HCEC 1CT (cell line): ENCODE measurements at places on chromosomes 6 and 20.

DNA sequence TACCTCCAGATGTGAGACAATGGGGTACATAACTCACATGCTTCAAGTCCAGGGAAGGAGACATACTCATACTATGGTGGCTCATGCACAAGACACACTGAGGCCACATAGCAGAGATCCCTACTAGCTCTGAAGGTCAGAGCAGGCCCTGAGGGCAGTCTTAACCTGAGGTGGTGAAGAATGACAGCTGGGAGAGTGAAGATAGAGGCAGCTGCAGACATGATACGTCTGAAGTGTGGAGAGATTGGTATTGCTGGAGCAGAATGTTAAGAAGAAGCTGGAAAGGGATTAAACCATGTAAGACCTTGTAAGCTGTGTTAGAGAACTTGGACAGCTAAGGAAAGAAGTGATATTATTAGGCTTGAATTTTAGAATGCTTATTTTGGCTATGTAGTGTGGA, 32.9 kb downstream of the PGM3 start:
- no peak for DNase-seq

- DNase-seq: peak; percentile 36
These were observed 195.5 kb downstream of the EPM2A start for GRCh38 chr6:145539831-145540230.

GRCh38 chr6:6971369-6971768, 136.4 kb upstream of the RREB1 start:
- DNase-seq: no peak

- no peak for DNase-seq
These were observed 87.0 kb upstream of the SUPT3H start for GRCh38 chr6:45464685-45465084.

DNA sequence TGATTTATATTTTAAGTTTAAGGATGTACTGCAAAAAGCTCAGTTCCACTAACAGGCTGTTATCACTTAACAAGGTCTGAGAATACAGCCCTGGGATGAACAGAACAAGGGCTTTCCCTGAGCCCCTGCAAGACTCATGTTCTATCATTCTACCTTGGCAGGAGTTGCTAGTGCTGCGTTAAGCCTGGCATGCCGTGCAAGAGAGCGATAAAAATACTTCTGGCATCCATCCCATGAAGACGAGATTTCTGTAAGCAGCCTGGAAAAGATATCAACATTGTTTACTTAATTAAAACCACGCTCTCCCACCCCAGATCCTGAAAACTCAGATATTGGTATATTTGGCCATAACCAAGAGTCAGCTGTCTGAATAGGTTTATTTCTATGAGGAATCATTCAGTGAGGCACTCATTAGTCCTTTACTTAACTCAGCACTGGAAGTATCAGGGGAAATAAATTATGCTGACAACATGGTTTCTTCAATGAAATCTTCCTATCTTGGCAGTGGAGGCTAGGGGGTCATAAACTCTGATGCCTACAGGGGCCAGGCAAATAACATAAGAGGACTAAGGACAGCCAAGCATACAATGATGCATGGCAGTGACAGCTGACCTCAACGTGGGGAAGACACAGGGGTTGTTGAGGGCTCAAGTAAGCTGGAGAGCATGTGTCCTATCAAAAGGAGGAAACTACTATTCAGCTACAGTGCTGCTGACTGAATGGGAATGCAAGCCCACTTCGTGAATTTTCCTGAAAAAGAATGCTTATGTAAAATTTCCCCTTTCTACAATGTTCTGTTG, 37.6 kb upstream of the LYRM2 start:
- DNase-seq: no peak

GRCh38 chr6:14020551-14020950, 95.8 kb downstream of the RNF182 start:
- no peak for DNase-seq

DNA sequence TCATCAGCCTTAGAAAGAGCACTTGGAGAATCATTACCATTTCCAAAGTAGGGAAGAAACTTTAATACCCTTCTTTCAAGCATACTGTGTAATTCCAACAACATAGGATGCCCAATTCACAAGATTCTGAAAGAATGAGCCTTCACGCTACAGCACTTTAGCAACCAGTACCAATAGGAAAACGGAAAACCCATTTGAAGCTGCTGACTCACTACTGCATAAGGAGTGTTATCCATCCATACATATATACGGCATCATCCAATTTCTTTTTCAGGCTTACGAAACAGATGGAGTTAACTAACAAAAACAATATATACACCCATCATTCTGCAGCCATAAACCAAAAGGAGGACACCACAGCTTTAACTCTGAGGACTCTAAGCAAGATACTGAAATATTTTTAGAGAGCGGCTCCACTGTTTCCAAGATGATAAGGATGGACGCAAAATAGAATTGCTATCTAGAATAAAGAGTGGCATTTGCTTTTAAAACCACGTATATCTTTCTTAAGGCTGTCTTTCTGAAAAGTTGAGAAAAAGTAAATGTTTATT, 24.9 kb downstream of the FYN start:
- no peak for DNase-seq

DNA sequence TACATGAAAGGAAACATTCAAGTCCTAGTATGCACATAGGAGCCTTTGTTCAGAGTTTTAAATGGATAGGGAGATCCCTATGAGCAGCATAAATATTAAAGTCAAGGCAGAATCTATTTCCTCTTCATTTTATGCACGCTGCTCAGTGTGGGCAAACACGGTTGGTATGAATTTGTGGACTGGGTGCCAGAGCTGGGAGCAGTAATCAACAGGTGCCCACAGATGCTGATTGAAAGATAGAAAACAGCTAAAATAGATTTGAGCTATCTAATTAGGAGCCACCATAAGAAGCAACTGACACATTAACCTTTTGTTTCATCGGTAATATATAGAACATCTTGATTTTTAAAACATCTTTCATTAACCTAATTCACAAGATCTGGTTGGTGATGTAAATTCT, 175.5 kb downstream of the EYS start:
- no peak for DNase-seq

DNA sequence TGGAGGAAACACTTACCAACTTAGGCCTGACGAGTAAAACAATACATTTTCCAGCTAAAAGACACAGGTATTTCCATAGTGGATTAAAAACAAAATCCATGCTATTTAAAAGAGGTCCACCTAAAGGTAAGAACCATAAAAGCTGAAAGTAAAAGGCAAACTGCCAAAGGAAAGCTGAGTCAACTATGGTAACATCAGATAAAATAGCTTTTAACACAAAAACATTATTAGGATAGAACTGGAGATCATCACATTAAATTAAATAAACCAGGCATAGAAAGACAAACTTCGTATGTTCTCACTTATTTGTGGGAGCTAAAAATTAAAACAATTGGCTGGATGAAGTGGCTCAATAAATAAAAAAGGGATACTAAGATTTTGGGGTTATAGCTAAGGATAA, 166.8 kb upstream of the SLC22A16 start:
- DNase-seq: no peak

- DNase-seq: peak; percentile 25
These were observed 55.7 kb upstream of the FERMT1 start for GRCh38 chr20:6178537-6178936.

DNA sequence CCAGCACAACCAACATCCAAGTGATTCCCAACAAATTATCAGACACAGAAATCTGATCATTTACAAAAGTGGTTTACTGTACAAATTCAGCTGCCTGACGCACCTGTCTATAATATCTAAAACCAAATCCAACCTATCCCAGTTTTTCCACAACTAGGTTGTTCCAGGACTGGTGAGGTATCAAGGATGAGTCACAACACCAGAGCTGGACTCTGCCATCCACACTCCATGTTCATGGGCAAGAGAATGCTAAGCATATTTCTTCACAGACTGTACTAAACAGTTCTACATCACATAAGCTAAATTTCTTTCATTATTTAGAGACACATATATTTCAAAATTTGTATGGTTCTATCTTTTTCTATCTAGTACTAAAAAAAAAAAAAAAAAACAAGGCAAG, 141.6 kb downstream of the BTBD9 start:
- no peak for DNase-seq

DNA sequence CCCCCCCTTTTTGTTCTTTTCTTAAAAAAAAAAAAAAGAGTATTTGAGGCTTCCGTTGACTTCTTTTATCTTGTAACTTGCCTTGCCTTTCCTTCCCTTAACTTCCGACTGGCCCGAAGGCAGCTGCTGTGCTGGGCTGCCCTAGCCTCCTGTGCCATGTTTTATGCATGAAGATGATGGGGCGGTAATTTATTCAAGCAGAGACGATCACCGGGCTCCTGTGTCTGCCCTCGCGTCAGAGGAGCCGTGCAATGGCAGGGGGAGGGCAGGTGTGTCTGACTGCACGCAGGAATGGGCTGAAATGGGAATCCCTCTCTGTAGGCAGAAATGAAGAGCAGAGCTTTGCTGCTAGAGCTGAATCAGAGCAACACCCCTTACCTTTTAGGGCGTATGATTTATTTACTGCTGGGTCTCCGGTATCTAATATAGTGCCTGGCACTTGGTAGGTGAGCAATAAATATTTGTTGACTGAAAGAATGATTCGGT, 106.3 kb upstream of the RIPOR2 start:
- DNase-seq: no peak

DNA sequence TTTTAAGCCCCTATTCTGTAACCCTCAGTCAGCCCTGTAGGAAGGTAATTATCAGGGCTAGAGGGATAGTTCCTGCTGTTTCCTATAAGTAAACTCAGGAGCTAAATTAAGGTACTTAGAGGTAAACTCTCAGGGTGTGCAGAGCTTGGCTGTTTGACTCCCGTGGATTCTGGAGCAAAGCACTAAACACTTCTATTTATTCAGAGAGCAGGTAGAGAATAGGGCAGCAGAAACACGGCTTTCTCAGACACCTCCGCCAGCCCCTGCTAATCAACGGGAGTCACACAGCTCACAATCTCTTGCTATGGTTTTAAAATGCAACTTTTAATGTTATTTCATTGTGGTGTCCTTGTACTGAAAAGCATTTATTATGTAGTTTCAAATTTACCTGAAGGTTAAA, 21.8 kb downstream of the PRKN start:
- DNase-seq: no peak

DNA sequence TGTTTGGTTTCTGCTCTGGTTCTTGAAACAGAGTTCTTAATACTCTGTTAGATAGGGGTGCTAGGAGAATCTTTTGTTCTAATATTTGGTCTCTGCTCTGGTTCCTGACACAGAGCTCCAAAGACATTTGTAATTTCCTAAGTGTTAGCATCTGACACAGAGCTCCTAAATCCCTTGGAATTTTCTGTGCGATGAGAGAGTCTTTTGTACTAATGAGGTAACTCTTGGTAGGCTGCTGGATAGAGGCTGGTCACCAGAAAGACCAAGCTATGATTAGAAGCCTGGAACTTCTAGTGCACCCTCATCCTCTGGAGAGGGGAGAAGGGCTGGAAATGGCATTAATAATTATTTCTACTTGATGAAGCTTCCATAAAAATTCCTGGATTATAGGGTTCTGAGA, 7.7 kb upstream of the CD109 start:
- DNase-seq: no peak

DNA sequence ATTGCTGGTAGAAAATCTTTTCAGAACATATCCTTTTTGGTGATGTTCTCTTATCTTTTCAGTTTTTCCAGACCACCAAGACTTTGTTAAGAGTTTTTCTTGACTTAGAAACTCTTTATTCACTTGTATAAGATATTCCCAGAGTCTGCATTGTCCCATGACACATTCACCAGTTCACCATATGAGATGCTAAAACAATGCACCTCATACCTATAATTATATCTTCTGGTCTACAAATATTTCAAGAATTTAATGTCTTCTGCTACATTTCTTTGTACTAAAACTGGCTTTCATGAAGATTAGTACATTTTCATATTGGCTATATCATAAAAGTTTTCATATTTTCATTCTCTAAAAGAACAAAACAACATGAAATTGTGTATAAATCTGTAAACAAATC, 111.3 kb downstream of the ADGRG6 start:
- peak; percentile 34 for DNase-seq

GRCh38 chr6:4402477-4402976, 267.2 kb upstream of the ECI2 start:
- DNase-seq: peak; percentile 92

DNA sequence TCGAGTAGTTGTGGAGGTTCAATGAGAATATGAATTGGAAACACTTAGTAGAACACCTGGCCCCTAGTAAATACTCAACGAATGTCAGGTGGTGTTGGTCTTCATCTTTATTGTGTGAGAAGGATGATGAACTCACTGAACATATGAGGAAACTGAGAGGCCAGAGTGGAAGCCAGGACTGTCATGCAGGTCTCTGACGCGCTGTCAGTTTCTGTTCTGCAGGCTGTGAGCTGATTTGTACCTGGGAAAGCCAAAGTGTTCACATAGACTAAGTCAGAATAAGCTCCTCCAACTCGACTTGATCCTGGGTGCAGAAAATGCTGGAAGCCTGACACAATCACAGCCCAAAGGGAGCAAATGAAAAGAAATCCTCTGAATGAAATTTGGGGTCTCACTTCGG, 222.2 kb downstream of the LY86 start:
- no peak for DNase-seq

- DNase-seq: no peak
These were observed 32.3 kb downstream of the UST start for GRCh38 chr6:148779142-148779562.

- no peak for DNase-seq
These were observed 80.5 kb downstream of the TNFRSF21 start for GRCh38 chr6:47229255-47229654.

- DNase-seq: peak; percentile 45
These were observed 81.3 kb upstream of the CCDC28A start for GRCh38 chr6:138692058-138692977.

GRCh38 chr6:158230967-158231550, 62.9 kb downstream of the GTF2H5 start:
- DNase-seq: no peak

DNA sequence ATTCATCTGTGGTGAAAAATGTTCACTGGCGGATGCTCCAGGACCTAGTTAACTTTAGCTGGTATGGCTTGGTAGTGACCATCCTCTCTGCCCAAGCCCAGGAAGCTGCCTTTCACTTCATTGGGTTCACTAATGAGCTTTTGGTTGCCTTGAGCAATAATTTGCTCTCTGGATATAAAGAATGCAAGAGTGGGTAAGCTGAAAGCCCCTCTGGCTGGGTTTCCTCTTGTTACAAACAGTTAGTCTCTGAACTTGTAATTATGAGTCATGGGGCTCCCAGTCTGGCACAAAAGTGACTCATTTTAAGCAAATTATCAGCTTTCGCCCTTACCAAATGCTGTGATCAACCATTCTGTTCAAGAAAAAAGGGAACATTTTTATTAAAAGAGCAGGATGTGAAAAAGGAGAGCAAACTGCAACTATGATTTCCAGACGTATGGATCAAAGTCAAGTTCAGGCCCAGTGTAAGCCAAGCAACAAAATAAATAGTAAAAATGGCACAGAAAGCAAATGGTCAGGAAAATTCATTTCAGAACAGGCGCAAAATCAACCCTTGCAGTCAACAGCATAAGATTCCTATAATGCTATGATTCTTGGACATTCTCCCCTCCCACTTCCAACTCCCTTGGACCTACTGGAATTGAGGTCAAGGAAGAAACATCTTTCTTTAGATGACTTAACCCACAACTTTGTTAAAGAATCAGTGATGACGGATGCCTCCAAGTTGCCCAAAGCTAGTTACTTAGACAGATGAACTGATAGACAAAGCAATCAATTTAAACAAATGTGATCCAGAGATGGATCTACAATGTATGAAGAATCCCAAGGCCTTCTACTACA, 130.0 kb upstream of the KCNK16 start:
- no peak for DNase-seq
